ENCODE measurements at places on chromosomes 1 and 21.

DNA sequence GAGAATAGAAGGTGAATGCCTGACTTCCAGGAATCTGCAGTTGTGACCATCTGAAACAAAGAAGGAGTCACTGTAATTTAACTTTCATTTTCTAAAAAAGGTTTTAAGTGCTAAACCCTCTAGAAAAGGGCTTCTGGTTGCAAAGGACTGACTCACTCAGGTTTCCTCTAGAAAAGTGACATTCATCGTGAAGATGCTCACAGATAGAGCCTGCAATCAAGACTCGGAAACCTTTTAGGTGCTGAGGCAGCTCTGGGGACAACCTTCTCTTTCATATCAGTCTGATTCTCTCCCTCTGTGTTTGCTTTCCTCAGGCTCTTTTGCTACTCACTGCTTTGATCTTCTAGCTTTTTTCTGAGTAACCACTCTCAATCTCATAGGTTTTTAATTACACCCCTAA lies 8.2 kb downstream of the BCL9 start:
- H3K27me3 ChIP-seq = no peaks in the 10 kb centered on the region
- peaks cover 42% of the 10 kb centered on the region for H3K4me1 ChIP-seq
- H3K36me3 ChIP-seq = no peaks in the 10 kb centered on the region
- DNase-seq = no peak
- H3K27ac ChIP-seq = no peak overlapping the region

DNA sequence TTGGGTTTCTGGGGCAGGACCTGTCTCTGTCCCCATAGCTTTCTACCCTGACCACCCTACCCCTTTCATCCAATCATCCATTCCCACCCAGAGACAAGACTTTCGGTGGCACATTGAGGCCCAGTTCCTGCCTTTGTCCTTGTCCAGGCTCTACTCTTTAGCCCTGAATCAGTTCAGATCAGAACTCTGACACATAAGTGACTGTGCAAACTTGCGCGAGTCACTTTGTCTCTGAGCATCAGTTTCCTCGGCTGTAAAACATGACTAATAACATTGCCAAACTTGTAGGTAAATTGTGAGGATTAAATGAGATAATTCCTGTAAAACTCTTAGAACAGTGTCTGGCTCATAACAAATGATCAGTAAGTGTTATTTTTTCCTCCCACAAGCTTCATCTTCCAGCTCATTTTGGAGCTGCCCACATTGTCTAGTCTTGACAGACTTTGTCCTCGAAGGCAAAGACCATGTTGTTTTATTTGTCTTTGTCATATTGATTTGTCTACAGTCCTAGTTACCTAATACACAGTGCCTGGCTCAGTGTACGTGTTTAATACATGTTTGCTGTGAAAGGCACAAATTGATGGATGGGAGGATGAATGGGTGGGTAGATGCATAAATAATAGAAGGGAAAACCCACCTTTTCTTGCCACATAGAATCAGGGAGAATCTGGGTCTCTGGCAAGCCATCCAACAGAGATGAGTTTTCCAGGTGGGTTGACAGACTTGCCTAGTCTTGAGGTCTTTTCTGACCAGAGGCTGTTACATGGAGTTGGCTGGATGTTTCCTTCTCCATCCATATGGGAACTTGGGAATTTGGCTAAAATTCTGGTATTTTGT lies 262.9 kb downstream of the OMA1 start:
- peaks cover 53% of the 10 kb centered on the region for H3K27me3 ChIP-seq
- no peak overlapping the region for H3K4me3 ChIP-seq
- H3K27ac ChIP-seq = no peak overlapping the region
- no peak for DNase-seq

DNA sequence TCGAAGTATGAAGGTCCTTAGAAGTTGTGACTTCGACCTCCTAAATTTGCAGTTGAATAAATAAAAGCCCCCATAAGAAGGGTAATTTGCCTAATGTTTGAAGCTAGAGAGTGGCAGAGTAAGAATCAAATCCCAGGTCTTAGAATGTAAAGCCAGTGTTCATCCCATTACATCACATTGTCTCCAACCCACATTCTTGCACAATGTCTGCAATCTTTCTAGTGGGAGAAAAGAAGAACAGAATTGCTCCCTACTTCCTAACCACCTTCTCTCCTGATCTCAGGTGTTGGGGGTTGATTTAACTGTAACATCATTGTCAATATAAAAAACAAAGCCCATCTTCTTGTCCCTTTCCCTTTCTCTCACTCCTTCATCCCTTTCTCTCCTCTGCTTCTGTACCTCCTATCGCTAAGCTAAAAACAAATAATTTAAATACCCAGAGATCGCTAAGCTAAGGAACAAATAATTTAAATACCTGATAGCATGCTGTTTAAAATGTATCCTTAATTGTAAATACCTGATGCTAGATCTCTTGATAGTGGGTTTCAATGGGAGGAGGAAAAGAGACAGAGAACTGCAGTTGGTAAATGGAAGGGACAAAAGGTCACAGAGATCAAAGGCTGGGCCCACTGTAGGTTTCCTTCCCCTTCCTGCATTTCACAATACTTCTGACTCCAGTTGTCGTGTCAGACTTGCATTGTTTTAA lies 32.1 kb upstream of the CCDC190 start:
- no peaks in the 10 kb centered on the region for H3K36me3 ChIP-seq
- peaks cover 14% of the 10 kb centered on the region for H3K4me1 ChIP-seq
- DNase-seq = no peak
- H3K27me3 ChIP-seq = no peaks in the 10 kb centered on the region
- no peak overlapping the region for H3K27ac ChIP-seq
- no peak overlapping the region for H3K4me3 ChIP-seq

- no peak overlapping the region for H3K4me3 ChIP-seq
- H3K27ac ChIP-seq = peak overlapping the region; percentile 28
- peaks cover 52% of the 10 kb centered on the region for H3K36me3 ChIP-seq
- DNase-seq = no peak
Observed at GRCh38 chr21:32381571-32381970, 11.2 kb downstream of the URB1 start.

DNA sequence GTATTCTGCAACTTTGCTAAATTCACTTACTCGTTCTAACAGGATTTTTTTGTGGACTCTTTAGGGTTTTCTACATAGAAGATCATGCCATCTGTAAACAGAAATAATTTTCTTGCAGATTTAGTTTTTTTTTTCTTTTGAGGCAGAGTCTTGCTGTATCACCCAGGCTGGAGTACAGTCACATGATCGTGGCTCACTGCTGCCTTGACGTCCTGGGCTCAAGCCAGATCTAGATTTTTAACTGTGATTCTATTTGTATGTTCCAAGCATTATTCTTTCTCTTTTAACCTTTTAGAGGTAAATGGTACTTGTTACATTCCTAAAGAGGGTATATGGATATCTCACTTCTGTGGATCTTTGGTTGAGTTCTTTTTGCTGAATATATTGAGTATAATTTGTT lies 18.6 kb downstream of the FABP3 start:
- no peak for DNase-seq
- H3K36me3 ChIP-seq = peaks cover 46% of the 10 kb centered on the region
- H3K4me3 ChIP-seq = no peak overlapping the region
- H3K27ac ChIP-seq = no peak overlapping the region
- no peaks in the 10 kb centered on the region for H3K27me3 ChIP-seq
- peaks cover 10% of the 10 kb centered on the region for H3K4me1 ChIP-seq

- no peak overlapping the region for H3K4me3 ChIP-seq
- H3K27ac ChIP-seq = no peak overlapping the region
Observed at GRCh38 chr1:8127171-8127641, 101.1 kb upstream of the ERRFI1 start.

DNA sequence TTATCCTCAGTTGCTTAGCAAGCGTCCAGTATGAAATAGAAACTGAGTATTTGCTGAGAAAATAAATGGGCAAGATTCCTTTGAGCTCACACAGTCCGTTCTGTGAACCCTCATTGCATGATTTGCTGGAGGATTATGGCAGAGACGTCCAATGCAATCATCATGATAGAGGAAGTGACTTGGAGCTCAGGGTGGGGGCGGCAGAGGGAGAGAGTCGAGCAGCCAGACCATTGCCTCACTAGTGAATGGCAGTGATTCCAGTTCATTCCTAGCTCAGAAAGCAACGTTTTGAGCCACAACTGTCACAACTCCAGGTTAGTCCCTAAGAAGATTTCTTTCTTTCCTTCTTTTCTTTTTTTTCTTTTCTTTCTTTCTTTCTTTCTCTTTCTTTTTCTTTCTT lies 27.5 kb upstream of the COL9A2 start:
- H3K27me3 ChIP-seq = peaks cover 29% of the 10 kb centered on the region
- H3K27ac ChIP-seq = no peak overlapping the region
- peak overlapping the region; percentile 23 for H3K4me3 ChIP-seq
- DNase-seq = peak; percentile 36
- no peaks in the 10 kb centered on the region for H3K4me1 ChIP-seq
- no peaks in the 10 kb centered on the region for H3K36me3 ChIP-seq

DNA sequence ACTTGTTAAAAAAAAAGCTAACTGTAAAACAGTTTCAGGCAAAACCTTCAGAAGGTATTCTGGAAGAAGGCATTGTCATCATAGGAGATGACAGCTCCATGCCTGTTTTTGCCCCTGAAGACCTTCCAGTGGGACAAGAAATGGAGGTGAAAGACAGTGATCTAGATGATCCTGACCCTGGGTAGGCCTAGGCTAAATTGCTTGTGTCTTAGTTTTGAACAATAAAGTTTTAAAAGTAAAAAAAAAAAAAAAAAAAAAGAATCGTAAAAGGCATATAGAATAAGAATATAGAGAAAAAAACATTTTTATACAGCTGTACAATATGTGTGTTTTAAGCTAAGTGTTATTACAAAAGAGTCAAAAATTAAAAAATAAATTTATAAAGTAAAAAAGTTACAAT lies 106.6 kb upstream of the PLXNA2 start:
- no peaks in the 10 kb centered on the region for H3K27me3 ChIP-seq
- H3K36me3 ChIP-seq = no peaks in the 10 kb centered on the region
- H3K4me3 ChIP-seq = no peak overlapping the region
- H3K27ac ChIP-seq = no peak overlapping the region
